Activated effector memory CD4-positive, alpha-beta T cell treated with Interleukin-2 at 50 U/mL for 16 hours (primary cell): ENCODE measurements at places on chromosomes 7 and 10.

DNA sequence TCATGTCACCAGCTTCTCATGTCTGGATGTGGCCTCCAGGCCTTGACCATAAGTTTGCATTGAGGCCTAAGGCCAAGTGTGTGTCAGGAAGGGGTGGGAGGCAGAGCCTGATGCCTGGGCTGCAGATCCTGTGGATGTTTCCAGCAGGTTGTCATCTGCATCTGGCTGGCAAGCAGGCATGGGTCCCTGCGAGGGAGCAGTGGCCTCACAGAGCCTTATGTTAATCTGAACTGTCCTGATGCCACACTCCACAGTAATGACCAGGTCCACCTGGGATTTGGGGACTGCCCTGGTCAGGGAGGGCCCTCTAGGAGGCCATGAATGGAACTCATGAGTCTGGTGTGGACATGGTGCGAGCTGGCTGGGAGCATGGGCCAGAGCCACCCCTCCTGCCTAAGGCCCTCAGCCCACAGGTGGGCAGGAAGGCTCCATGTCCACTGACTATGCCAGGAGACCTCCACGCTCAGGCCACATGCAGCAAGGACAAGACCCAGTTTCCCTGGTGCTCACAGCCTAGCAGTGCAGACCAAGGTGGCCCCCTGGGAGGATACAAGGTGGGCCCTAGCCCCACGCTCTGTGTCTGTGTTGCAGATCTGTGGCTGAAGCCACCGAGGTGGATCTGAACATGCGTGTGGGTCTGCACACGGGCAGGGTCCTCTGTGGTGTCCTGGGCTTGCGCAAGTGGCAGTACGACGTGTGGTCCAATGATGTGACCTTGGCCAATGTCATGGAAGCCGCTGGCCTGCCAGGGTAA lies 83.1 kb downstream of the ADCY1 start:
- DNase-seq, result no peak

- no peak for DNase-seq
These were observed 137.6 kb downstream of the ZNF467 start for GRCh38 chr7:149635561-149636329.

DNA sequence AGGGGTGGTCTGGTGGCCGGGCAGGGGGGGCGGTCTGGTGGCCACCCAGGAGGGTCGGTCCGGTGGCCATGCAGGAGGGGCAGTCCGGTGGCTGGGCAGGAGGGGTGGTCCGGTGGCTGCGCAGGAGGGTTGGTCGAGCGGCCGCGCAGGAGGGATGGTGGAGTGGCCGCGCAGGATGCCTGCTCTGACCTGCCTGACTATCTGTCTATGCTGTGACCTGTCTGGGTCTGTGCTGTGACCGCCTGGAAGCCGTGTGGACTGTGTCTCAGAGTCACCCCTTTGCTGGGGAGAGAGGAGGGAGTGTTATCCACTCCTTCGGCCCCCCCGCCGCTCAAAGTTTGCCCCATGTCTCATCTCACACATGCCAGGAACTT lies 113.2 kb downstream of the ACTR3B start:
- no peak for DNase-seq

GRCh38 chr7:18614841-18615240 lies 119.3 kb downstream of the HDAC9 start:
- no peak for DNase-seq

DNA sequence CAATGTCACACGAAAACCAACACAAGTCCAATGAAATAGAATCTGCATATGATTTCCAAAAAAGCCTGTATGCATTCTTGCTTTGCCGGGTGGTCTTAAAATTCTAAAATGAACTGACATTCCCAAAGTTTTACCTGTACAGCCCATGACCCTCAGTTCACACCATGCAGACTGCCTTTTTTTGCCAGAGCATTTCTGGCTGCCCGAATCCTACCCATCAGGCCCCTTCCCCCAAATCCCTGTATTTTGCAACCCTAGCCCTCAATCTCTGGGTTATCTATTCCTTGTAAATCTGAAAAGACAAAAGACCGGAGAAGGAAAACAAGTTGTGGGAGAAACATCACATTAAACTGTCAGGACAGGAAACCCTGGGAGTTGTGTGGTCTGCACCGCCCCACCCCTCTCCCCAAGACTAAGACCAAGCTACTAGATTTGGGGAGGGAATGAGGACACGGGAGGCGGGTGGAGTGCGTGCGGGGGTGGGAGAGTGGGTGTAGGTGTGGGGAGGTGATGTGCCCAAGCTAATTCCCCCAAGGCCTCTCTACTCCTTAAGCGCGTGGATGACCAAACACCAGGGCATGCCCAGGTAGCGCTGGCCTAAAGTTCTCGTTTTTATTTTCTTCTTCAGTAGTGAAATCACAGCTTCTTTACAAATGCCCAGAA lies 1.4 kb downstream of the JCAD start:
- DNase-seq, result no peak

DNA sequence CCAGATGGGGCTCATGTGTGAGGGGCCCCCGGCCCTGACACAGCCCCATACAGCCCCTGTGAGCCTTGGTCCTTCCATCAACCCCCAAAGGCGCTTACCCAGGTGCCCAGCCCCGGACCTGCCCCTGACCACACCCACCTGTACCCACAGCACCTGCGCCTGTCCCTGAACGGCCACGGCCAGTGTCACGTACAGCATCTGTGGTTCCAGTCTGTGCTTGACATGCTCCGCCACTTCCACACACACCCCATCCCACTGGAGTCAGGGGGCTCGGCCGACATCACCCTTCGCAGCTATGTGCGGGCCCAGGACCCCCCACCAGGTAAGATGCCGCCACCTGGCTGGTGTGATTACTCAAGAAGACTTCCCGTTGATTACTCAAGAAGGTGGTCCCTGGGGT lies 33.5 kb downstream of the SH2B2 start:
- DNase-seq, result no peak

DNA sequence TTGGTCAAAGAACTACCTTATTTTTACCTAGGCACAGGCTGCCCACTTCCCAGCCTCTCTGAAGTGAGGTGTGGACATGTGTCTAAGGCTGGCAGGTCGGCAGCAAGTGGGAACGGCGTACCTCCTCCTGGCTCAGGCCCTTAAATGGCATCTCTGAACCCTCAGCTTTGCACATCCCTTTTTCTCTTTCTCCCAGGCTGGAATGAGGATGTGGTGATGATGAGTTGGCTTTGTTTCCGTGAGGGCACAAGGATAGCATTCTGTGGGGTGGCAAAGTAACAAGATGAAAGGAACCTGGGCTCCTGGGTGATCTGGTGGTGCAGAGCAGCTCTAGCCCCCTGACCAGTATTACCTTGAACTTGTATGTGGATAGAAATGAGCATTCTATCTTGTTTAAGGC lies 196.8 kb downstream of the REEP3 start:
- DNase-seq, result no peak

DNA sequence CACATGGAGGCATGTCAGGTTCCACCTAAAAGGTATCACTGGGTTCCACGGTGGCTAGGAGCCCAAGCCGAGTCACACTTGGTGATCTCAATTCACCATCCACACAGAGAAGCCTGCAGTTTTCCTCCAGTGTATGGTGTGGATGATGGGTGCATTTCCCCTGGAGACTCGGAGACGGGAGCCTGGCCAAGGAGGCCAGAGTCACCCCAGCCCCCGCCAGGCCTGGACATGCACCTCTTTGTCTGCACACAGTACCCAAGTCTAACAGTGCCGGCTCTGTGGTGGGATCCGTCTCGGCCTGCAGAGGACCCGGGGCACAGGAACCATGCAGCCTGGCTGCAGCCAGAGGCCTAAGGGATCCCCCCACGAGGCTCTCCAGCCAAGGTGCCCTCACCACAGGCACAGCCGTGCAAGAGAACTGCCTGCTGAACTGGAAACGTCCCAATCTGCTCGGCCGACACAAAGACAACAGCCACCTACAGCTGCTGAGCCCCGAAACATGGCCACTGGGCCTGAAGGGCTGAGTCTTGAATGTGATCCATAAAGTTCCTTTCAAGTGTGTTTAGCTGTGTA lies 75.2 kb downstream of the DIP2C start:
- DNase-seq, result no peak

DNA sequence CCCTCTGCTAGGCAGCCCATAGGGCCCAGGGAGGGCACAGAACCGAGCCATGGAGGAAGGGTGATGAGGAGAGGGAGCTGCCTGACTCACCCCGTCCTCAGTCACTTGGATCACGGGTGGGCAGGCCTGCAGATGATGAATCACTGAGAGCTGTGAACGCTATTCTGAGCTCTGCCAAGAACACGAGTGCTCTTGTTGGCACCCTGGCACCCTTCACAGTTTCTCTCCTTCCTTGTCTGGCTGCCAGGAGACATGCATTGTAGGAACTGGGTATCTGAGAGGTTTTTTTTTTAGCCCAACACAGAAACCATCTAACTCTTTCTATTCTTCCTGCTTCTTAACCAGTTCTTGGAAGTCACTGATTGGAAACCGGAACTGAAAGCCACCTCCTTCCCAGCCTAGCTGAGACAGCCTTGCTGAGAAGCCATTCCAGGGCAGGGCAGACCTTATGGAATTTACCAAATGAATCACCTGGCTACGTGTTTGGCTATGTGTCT lies 82.1 kb downstream of the SLC37A3 start:
- DNase-seq, result no peak

DNA sequence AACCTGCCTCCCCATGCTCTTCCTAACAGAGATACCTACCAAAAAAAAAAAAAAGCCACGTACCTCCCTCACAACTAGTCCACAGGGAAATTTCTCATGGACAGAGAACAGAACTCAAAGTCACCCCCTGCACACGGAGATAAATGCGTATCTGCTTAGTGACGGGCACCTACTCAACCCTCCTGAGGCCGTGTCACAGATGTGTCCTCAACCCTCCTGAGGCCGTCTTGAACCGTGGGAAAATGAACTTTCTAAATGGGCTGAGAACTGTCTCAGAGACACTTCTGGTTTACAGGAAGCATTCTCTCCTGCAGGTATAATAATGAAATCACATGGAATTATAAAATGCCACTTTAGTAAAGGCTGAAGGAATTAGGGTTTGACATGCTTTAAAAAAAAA lies 155.9 kb downstream of the DIP2C start:
- DNase-seq, result no peak

DNA sequence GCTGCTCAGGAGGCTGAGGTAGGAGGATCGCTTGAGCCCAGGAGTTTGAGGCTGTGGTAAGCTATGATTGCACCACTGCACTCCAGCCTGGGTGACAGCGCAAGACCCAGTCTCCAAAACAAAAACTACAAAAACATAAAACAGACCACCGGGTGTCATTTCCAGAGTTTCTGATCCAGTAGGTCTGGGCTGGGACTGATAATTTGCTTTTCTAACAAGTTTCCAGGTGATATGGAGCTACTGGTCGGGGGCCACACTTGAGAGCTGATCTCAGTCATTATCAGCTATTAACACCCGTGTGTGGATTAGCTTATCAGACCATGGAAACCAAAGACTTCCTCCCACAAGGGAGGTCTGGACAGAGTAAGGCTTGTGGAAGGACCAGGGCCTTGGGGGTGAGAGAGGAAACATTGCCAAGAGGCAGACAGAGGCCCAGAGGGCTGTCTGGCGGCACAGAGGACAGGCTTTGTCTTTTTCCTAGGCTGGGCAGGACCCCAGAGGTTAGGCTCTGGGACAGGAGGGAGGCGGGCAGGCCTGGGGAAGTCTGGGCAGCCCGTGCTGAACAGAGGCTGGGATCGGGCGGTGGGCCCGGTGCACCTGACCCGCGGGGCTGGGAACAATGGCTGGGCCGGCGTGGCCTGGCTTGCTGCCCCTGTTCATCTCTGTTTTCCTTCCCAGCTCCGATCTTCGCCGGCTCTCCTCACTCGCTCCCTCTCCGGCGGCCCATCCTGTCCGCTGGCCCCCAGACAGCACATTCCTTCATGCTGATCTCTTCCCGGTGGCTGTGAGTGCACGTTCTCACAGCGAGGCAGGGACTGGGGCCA lies 25.2 kb downstream of the TMEM270 start:
- no peak for DNase-seq

DNA sequence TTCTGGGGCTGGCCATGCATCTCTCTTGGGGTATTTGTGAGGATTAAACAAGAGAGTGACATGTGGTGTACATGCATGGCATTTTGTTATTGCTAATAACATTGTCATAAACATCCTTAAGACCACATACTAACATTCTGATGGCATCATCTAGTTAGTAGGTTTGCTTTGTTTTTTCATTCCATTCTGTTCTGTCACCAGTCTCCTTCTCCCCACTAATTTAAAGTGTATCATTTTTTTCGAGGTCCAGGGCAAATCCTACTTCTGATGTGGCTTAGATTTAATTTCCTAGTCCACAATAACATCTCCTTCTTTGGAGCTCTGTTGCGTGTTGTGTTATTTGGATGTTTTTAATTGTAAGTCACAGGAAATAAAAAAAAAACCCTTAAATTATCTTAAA lies 248.1 kb downstream of the LRMDA start:
- no peak for DNase-seq

DNA sequence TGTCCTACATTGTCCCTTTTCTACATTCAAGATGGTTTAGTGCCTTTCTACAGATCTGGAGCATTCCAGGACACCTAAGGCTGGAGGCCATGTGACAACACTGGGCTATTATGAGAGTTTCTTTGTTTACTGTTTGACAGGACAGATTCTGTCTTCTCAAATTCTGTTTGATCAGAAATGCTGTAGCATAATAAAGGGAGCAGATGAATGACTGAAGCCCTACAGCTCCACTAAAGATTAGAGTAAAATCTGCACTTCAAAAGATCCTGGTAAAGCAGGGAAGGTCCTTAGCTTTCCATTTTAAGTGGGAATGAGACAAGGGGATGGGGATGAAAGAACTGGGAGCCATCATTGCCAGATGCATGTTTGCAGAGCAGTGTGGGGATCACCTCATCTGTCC lies 38.4 kb downstream of the TMEM229A start:
- no peak for DNase-seq

DNA sequence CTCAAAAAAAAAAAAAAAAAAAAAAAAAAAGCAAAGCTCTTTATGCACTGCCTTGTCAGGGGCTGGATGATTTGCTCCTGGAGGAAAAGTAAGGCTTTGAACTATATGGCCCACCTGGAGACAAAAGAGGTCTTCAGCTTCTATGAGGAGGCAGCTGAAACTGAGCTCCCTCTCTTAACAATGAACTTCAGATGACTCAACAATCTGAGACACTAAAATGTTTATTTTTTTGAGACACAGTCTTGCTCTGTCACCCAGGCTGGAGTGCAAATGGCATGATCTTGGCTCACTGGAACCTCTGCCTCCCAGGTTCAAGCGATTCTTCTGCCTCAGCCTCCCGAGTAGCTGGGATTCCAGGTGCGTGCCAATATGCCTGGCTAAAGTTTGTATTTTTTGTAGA lies 36.7 kb downstream of the RAB19 start:
- DNase-seq, result no peak
